ENCODE measurements at places on chromosomes 1 and 21. TPM values are rescaled to one million over a fixed set of nuclear protein-coding genes. Genes with fewer than 3 reads are reported as not detected.

The MYCL gene
- 5.3 TPM for total RNA-seq

DNA sequence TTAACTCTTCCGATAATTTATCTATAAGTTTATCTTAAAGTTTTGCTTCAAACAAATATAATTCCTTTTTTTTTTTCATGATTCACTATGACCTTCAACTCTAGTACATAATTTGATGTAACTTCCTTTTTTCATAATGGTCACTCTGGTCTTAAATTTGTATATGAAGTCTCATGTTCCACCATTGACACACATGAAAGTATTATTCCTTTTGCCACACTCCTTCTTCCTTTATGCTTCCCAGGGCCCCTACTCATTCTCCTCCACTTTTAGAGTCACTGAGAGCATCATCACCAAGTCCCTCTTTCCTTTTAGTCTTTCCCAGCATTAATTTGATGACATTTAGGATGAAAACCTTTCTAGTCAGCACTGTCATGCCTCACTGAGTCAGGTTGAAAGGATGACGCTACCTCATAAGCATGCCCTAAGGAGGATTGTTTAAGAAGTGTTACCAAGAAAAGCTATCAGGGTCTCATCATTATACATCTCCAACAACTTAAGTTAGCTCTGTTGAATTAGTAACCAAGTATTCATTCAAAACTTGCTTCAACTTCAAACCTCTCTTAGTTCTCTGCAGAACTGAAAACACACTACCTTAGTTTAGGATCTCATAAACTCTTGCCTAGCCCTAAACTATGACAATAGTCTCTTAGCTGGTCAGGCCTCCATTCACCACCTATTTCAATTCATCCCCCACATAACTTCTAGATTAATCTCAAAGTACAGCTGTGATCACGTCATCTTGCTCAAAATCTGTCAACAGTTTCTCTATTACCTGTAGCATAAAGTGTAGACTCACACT, 14.5 kb downstream of the AUNIP start:
- no peaks in the 10 kb centered on the region for H3K36me3 ChIP-seq
- no peak for DNase-seq
- H3K27me3 ChIP-seq = no peaks in the 10 kb centered on the region
- H3K4me3 ChIP-seq = no peak overlapping the region

The TRMT1L gene
- total RNA-seq = 22.5 TPM

The PDPN gene
- 36.0 TPM for total RNA-seq

- H3K4me3 ChIP-seq = no peak overlapping the region
- H3K36me3 ChIP-seq = no peaks in the 10 kb centered on the region
- no peak for DNase-seq
- no peaks in the 10 kb centered on the region for H3K27me3 ChIP-seq
- no peak overlapping the region for H3K27ac ChIP-seq
Observed at GRCh38 chr1:214579183-214579582, 23.8 kb upstream of the CENPF start.

- H3K27me3 ChIP-seq = no peaks in the 10 kb centered on the region
Observed at GRCh38 chr1:239944666-239945065, 147.0 kb upstream of the FMN2 start.

- peaks cover 28% of the 10 kb centered on the region for H3K36me3 ChIP-seq
- no peak overlapping the region for H3K4me3 ChIP-seq
- no peak for DNase-seq
- no peak overlapping the region for H3K27ac ChIP-seq
Observed at GRCh38 chr21:15872236-15872635, 142.5 kb downstream of the USP25 start.

The CD160 gene
- 0.18 TPM for total RNA-seq

The SFN gene
- not detected for total RNA-seq

DNA sequence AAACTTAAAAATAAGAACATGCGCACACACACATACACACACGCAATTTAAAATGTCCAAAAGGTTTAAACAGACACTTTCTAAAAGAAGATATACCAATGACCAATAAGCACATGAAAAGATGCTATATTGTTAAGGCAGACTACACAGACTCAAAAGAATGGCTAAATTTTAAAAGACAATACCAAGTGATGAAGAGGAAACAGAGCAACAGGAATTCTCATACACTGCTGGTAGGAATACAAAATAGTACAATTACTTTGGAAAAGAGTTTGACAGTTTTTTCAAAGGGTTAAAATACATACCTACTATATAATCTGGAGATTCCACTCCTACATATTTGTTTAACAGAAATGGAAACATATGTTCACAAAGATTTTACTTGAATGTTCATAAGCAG, 239.6 kb upstream of the SAMSN1 start:
- no peak overlapping the region for H3K27ac ChIP-seq
- no peak overlapping the region for H3K4me3 ChIP-seq
- no peaks in the 10 kb centered on the region for H3K36me3 ChIP-seq
- H3K4me1 ChIP-seq = no peaks in the 10 kb centered on the region

- no peaks in the 10 kb centered on the region for H3K4me1 ChIP-seq
- no peaks in the 10 kb centered on the region for H3K27me3 ChIP-seq
- H3K36me3 ChIP-seq = no peaks in the 10 kb centered on the region
- H3K4me3 ChIP-seq = no peak overlapping the region
- H3K27ac ChIP-seq = no peak overlapping the region
Observed at GRCh38 chr1:236361909-236362590, 32.0 kb upstream of the EDARADD start.

The FAM131C gene
- total RNA-seq = not detected

DNA sequence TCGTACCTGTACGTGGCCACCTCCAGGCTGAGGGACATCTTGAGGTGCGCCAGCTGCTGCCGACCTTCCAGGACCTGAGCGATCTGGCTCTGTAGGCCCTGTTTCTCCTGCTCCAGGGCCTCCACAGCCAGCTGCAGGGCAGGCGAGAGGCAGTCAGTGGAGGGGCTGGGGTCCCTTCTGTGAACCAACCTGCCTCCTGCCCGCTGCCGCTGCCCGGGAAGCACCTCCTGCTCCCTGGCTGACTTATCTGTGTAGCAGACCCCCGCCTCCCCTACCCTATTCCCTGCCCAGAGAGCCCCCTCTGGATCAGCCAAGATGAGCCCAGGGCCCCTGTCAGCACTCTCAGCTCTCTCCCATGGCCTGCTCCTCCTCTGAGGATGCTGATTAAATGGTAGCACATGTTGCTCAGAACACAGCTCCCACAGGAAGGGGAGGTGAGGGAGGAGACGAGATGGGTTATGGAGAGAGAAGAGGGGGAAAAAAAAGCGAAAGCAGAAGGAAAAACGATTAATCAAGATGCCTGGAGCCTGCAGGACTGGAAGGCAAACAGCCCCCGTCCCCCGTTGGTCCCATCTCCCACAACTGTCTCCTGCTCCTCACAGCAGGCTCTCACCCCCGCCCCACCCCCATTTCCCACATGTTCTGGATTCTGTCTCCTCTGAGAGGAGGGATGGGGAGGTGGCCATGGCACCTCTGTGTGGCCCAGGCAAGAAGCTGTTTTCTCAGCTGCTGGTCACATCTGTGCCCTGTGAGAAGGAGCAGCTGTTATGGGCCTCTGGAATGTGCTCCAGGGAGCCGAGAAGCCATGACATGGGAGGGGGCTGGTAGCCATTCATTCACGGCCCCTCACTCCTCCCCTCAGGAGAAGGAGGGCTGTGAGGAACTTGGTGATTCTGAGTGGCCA, 1.7 kb downstream of the NES start:
- H3K27me3 ChIP-seq = peaks cover 2% of the 10 kb centered on the region
- DNase-seq = peak; percentile 50
- H3K4me1 ChIP-seq = peaks cover 48% of the 10 kb centered on the region
- no peak overlapping the region for H3K27ac ChIP-seq
- H3K36me3 ChIP-seq = peaks cover 53% of the 10 kb centered on the region
- H3K4me3 ChIP-seq = peak overlapping the region; percentile 42

GRCh38 chr1:164863056-164863455, 304.1 kb downstream of the PBX1 start:
- H3K27me3 ChIP-seq = no peaks in the 10 kb centered on the region
- no peak overlapping the region for H3K27ac ChIP-seq
- DNase-seq = no peak

GRCh38 chr1:145922266-145922665, 3.7 kb upstream of the PEX11B start:
- H3K27me3 ChIP-seq = no peaks in the 10 kb centered on the region
- no peak overlapping the region for H3K4me3 ChIP-seq

The CHIA gene
- not detected for total RNA-seq

GRCh38 chr1:163090321-163090945, 21.3 kb downstream of the RGS4 start:
- DNase-seq = no peak
- peaks cover 13% of the 10 kb centered on the region for H3K4me1 ChIP-seq
- H3K4me3 ChIP-seq = no peak overlapping the region
- H3K27me3 ChIP-seq = no peaks in the 10 kb centered on the region
- no peak overlapping the region for H3K27ac ChIP-seq

The BLACAT1 gene
- not detected for total RNA-seq

DNA sequence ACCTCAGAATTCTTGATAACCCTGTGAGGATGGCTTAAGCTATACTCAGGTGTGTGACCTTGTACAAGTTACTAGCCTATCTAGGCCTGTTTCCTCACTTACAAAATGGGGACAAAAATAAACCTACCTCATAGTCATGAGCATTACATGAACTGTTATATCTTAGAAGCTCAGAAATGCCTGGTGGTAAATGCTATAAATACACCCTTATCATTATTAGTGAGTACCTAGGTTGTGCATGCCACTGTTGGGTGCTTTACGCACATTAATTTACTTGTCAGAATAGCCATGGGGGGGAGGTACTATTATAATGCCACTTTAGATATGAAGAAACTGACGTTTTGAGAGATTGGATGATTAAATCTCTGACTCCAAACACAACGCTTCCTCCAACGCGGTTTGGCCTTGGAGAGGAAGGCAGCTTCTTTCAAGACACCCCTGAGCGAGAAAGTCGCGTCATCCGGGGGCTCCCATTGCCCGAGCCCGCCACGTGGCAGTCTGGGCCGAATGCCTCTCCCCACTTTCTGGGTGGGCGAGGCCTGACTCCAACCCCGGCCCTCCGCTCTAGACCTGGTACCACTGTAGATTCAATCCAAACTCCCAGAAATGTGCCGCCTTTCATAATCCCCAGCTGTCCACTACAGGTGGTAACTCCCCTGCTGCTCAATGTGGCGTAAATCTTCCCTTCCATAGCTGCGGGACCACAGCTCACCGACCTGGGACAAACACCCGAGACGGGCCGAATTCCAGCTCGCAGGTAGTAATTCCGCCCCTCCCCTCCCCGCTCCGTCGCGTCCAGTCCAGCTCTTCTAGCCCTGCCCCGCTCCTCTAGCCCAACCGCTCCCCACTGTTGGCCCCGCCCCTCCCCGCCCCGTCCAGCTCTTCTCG, 771 bp upstream of the RAD54L start:
- H3K36me3 ChIP-seq = peaks cover 29% of the 10 kb centered on the region
- H3K27me3 ChIP-seq = no peaks in the 10 kb centered on the region
- peak overlapping the region; percentile 60 for H3K27ac ChIP-seq
- peaks cover 21% of the 10 kb centered on the region for H3K4me1 ChIP-seq
- H3K4me3 ChIP-seq = peak overlapping the region; percentile 69

DNA sequence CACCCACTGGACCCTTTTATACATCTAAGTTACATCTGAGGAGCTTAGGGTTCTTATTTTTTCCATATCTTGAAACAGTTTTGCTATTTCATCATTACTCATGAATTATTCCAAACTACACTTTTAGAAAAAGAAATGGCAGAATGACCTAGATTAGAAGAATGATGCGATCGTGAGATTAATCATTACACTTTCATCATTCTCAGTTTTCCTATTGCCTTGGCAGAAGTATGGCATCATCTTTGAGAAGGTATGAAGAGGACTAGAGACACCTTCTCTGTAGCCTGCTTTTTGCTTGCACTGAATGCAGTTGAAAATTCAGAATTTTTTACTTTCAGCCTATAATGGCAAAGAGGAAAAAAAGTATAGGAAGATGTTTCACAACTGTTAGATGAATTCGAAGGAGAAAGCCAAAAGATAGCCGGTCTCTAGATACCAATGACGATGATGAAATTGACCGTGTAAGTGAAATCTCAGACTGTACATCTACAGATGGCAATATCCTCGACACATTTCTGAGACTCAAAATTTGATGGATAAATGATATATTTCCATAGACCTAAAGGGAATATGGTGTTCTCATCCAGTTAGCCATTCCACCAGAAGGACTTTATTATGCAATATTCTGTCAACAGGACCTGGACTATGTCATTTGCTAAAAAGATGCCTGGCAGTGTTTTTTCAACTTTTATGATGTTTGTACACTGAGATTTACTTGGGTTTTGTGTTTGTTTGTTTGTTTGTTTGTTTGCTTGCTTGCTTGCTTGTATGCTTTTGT, 191.8 kb downstream of the TOMM20 start:
- no peaks in the 10 kb centered on the region for H3K27me3 ChIP-seq
- H3K4me3 ChIP-seq = no peak overlapping the region
- DNase-seq = no peak
- no peak overlapping the region for H3K27ac ChIP-seq
- no peaks in the 10 kb centered on the region for H3K36me3 ChIP-seq
- peaks cover 18% of the 10 kb centered on the region for H3K4me1 ChIP-seq

DNA sequence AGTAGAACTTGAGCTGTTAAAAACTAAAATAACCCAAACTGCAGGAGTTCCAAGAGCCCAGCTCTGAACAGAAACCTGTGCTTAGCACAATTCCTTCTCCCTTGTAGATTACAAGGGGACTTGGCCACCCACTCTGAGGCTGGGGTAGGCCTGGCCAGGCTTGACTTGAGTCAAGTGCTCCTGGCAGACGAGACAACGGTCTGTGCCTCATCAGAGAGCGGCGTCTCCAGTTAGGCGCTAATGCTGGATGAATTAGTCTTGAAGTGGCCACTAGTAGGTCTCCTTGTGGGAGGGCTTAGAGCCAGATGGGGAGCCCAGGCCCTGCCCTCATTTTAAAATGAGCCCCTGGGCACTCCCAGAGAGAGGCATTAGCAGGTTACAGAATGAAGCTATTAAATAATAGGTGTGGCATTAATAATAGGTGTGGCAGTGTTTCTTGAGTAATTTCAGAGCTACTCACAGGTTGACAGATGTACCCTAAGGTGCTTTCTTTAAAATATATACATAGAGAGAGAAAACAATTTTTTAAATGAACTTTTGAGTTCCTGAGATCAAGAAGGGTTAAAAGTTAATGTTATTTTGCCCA, 1.1 kb downstream of the EEIG2 start:
- no peaks in the 10 kb centered on the region for H3K27me3 ChIP-seq
- no peaks in the 10 kb centered on the region for H3K36me3 ChIP-seq
- DNase-seq = peak; percentile 61
- peak overlapping the region; percentile 66 for H3K4me3 ChIP-seq
- peaks cover 20% of the 10 kb centered on the region for H3K4me1 ChIP-seq
- 0 out of 2 replicates have a peak overlapping the region, but pooled peaks have one; percentile 22 for H3K27ac ChIP-seq

DNA sequence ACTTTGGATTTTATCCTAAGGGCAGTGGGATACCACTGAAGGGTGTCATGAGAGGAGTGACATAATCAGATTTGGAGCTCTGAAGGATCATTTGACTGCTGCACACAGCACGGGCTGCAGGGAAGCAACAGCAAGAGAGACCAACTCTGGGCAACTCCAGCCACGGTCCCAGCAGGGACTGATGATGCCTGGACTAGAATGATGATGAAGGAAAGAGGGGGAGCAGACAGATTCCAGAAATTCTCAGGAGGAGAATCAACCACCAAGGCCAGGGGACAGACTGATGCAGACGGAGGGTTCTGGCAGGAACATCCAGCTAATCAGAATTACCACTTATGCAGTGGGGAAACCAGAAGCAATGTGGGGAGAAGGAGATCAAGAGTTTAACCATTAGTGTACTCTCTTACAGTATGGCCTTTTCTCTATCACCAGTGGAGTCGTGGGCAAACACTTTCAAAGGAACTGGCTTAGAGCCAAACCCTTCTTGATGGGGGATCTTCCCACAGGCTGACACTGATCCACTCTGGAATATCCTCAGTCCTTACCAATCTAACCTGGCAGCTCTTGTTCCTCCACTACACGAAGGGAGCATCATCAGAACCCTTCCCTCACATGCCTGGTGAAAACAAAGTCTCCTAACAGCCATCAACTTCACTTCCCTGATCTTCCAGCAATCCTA, 3.3 kb downstream of the URB1 start:
- peaks cover 10% of the 10 kb centered on the region for H3K4me1 ChIP-seq
- H3K4me3 ChIP-seq = no peak overlapping the region
- DNase-seq = no peak
- H3K27me3 ChIP-seq = no peaks in the 10 kb centered on the region
- peaks cover 38% of the 10 kb centered on the region for H3K36me3 ChIP-seq
- no peak overlapping the region for H3K27ac ChIP-seq

Measured in SJSA1 (cell line).